ENCODE measurements at places on chromosomes 3 and 15.

DNA sequence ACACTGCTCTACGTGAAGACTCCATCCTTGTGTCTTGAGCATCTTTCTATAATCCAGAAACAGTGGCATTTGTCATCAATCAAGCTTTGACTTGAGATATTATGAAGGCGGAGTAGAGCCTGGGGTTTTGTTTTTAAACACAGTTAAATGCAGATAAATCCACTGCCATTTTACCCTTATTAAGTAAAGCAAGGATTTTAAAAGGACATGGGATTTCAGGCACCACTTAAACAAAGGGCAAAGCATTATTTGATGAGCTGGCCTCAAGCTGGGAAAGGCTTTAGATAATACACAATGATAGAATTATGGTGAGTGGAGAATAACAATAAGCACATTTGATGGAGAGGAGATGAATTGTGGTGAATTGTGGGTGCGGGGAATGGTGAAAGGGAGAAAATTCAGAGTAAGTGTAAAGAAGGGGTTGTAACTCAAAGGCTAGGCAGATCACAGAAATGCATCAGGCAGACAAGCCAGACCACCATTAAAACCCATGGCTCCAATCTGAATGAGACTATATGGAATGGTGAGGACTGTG, 54.9 kb upstream of the GLCE start:
- DNase-seq = no peak

GRCh38 chr15:79903144-79903543, 6.3 kb upstream of the MTHFS start:
- DNase-seq = no peak

DNA sequence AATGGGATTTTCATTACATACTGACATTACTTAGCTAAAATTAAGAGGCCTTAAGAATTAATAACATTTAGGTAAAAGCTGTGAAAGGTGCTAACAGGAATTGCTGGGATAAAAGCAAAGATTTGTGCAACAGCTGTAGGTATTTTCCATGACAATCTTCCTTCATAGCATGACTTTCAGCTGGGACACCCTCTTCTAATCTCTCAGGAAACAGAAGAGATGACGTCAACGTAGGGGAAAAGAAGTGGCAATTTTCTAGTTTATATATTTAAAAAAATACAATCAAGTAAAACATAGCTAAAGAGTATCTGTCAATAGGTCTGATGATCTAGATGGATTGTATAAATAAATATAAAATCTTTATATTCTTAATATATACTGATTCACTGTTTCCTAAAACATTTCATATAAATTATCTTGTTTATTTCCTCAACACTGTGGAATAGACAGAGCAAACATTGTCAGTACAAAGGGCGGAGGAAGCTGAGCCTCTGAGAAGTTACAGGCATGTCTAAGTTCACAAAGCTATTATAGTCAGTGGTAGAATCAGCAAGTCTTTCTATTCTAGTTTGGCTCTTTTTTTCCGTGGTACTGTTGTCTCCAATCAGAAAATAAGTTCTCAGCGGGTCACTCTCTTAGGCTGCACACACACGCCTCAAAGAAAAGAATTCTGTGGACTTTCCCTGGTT, 217.0 kb downstream of the P3H2 start:
- DNase-seq = no peak

- DNase-seq = no peak
Measured at GRCh38 chr3:195849322-195850074, 37.8 kb upstream of the MUC4 start.

All from retinal pigment epithelial cell (primary cell).